ENCODE measurements at places on chromosomes 11 and 22.

GRCh38 chr11:71322192-71322735, 69.9 kb upstream of the SHANK2 start:
- no peak for DNase-seq

GRCh38 chr11:73566422-73566821, 31.5 kb downstream of the FAM168A start:
- no peak for DNase-seq

- DNase-seq, result no peak
These were observed 469 bp upstream of the OSBP2 start for GRCh38 chr22:30694171-30694639.

DNA sequence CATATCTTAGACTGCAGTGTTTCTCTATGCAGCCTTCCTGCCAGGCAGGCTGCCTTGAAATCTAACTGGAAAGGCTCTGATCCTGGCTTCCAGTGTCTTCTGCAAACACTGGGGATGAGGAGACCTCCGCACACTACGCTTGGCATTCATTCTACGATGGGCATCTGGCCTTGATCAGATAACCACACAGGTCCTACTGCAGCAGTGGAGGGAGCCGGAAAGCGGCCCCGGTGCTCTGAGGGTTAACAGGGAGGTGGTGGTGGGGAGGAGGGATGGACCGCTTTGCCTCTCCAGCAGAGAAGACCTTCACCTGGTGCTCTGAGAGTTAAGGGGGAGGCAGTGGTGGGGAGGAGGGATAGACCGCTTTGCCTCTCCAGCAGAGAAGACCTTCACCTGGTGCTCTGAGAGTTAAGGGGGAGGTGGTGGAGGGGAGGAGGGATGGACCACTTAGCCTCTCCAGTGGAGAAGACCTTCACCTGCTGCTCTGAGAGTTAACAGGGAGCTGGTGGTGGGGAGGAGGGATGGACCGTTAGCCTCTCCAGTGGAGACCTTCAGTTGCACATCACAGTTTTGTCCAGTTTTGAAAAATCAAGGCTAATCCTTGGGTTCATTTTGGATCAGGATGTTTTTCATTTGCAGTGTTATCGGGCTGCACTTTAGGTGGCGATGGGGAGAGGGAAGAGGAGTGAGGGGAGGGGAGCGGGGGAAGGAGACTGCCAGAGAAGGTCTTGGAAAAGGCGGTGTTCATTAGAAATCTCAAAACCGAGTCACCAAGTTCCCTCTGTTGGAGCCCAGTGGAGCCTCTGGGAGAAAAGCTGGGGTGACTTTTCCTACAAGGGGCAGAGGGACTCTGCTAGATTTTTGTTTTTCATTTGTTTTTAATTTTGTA, 5.6 kb downstream of the GAL start:
- DNase-seq, result no peak

GRCh38 chr11:10451426-10452116, 3.5 kb upstream of the AMPD3 start:
- no peak for DNase-seq

DNA sequence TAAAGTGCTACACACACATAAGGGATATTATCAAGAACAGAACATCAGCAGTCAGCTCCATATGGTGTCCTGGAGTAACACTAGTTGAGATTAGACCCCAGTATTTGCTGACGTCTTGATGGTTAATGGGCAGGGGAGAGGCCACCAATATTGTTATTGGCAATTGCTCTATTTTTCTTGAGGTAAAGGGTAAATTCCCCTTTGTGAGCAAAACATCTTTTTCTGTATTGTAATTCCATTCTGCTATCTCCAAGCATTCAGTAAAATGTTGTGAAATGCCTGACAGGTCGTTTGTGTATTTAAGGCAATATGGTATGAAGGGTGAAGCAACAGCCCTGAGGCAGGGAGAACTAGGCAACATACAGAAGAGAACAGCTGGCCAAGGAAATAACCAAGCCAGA, 21.9 kb downstream of the PC start:
- peak; percentile 70 for DNase-seq

- no peak for DNase-seq
These were observed 1.0 kb upstream of the PRDM10 start for GRCh38 chr11:130003717-130004001.

GRCh38 chr11:27507557-27508322, 1.2 kb upstream of the LIN7C start:
- no peak for DNase-seq

GRCh38 chr11:67646535-67647336, 3.8 kb downstream of the ACY3 start:
- DNase-seq, result no peak

Measured in BJ (cell line).